ENCODE measurements at places on chromosomes 16 and 17. TPM values are rescaled to one million over a fixed set of nuclear protein-coding genes. Genes with fewer than 3 reads are reported as not detected.

DOC2A gene
- 0.20 TPM for total RNA-seq

P2RX5 gene
- total RNA-seq = 0.72 TPM

PRR15L gene
- total RNA-seq = 11.0 TPM

NATD1 gene
- 2.1 TPM for total RNA-seq

KRT12 gene
- total RNA-seq = not detected
